Lung microvascular endothelial cell (primary cell): ENCODE measurements at places on chromosomes 12 and 14. TPM values are rescaled to one million over a fixed set of nuclear protein-coding genes. Genes with fewer than 3 reads are reported as not detected.

The AQP5 gene
- not detected in 2 replicates for total RNA-seq

The CCDC196 gene
- total RNA-seq = not detected in 2 replicates

The EIF2S3B gene
- 0.60 and 7.8 TPM in 2 replicates for total RNA-seq

The ZFC3H1 gene
- total RNA-seq = 9.4 and 14.3 TPM in 2 replicates

The CDH24 gene
- total RNA-seq = 0.60 and 2.0 TPM in 2 replicates
